ENCODE measurements at places on chromosomes 6 and 20.
A peak's percentile ranks its signal among the peaks of the same experiment; 100 is the strongest.

DNA sequence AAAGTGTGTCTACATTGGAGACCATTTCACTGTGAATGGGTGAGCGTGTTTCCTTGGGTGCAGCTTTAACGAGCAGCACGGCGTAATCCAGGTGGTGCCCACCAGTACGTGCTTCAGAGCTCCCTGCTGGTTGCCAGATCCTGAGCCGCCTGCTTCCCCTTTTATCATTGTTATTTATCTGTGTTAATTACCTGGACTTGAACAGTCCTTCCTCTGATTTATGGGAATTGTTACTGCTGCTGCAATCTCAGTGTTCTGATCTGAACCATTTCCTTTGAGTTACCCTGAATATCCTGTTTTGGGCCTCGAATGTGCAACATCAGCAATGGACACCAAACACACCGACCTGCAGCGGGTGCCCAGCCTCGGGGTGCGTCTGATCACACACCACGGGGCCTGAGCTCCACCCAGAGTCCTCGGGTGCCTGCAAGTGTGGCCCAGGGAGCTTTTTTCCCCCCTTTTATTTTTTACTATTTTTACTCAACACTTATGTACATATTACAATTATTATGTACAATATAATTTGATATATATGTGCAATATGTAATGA is 81.3 kb downstream of the RPP40 start:
- DNase-seq, result no peak

DNA sequence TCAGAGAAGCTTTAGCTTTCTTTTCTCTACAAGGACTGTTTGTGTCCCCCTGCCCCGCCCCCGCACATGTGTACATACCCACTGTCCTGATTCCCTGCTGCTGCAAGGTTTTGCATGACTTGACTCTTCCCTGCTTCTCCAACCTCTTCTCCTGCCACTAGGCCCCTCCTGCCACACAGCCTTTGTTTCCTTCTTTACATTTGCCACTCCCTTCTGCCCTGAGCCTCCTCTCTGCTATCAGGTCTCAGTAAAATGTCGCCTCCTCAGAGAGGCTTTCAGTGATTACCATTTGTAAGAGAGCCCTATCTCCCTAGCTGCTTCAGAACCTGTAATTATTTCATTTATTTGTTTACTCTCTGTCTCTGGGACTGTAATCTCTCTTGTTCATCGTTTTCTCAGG is 56.4 kb upstream of the VSTM2L start:
- no peak for DNase-seq

DNA sequence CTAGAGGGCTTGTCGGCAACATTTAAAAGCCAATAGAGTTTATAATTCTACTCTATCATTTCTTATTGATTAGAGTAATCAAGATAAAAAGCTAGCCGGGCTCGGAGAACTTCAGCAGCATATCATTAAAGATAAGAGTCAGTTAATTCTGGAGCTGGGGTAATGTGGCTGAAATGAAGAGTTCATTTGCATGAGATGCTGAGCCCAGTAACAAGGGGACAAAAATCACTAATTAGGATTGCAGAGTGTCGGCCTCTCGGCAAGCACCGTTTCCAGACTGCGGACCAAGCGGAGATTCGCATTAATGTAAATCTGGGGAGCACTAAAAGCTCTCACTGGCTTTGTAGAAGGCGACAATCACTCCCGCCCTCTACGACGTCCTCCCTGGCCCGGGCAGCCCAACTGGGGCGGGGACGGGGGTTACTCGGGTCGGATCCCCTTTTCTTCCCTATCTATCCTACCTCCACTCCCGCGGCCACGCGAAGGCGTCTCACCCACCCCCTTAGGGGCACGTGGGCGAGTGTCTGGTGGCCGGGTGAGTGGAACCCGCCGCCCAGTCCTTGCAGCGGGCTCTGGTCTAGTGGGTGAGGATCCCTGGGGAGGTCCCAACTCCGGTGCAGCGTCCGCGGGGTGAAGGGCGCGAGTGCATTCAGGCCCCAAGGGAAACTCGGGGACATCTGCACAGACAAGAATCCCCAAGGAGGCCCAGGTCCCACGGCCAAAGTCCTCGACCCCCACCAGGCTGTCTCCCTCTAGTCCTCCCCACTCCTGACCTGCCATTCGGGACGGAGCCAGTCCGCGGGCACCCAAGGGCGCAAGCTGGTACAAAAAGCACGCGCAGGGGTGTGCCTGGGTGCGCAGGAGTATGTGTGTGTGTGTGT is 42.2 kb upstream of the OSTM1 start:
- no peak for DNase-seq

- peak; percentile 20 for DNase-seq
Observed at GRCh38 chr20:57167971-57168701, 98.3 kb downstream of the BMP7 start.

DNA sequence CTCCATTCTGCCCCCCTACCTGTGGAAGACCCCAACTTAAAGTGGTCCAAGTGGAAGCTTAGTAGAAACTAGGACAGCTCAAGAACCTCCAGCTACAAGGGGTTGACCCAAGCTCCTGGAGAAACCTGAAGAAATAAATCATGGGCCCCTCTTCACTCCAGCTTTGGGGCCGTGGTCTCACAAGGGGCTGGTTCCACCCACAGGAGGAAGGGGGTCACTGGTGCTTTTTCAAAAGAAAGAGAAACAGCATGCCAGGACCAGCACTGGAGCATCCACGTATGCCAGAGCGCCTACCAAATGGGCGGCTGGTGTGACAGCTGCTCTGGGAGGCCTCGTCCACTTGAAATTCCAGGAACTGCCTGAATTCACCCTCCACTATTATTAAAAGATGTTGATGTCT is 14.4 kb upstream of the ANKRD60 start:
- no peak for DNase-seq

DNA sequence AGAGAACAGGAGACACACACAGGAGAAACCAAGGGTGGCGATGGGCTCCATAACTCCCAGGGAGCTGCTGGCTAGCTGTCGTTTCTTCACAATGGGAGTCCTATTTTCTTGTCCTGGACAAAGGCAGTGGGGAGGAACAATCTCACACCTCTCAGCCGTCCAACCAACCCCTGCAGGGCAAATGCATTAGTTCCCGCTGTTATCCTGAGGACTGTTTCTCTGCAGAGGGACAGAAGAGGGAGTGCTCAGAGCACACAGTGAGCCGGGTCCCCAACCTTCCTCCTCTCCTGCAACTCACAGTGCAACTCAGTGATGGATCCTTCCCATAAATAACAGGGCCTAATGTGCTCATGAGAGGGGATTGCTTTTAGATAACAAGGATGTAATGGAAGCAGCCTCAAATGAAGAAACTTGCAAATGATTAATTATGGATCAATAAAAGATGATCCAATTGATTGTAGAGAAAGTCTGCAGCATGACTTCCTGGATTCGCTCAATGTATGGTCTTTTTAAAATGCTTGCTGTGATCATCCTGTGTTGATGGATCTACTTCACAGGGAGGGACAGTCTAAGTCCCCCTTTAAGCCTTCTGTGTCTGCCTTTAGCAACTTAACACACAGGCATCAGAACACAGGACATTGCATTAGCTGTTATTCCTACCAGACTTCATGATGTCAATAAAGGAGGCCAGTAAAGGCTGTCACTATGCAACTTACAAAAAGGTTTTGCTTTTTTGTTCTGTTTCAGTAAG is 453.4 kb upstream of the AGPAT4 start:
- no peak for DNase-seq

DNA sequence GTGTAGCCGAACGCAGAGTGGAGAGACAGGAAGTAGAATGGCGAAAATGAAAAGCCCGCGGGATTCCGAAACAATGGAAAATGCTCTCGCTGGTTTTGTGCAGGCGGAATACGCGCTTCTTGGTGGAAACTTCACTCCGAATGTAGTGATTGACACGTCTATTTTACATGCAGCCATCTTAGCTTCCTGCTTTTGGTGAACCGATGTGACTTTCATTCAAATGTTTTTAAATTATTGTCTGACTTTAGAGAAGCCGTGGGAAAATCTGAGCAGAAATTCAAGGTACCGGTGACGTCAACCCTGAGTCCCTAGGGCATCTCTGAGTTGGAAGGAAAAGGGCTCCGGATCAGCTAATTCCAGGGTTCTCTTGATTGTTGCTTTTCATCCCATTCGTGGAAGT is 11.4 kb downstream of the GPX5 start:
- DNase-seq, result no peak

DNA sequence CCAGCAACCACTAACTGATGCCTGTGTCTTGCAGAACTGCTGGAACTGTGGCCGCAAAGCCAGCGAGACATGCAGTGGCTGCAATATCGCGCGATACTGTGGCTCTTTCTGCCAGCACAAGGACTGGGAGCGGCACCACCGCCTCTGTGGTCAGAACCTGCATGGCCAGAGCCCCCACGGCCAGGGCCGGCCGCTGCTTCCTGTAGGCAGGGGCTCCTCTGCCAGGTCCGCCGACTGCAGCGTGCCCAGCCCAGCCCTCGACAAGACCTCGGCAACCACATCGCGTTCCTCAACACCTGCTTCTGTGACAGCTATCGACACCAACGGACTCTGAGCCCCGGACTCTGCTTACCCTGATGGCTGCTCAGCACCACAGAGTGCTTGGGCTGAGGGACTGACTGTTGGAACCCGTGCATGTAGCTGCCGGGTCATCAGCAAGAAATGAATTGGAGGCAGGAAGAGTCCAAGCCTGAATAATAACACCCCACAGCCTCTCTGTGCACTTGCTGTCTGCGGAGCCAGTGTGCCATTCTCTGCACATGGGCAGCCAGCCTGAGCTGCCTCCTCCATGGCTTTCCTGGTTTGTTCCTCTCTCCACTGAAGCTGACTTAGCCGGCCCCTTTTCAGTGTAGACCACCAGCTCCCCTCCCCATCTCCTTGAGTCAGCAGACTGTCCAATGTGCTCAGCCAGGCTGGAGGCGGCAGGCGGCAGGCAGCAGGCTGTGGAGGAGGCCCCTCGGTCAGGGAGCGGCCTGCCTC is 17.6 kb upstream of the C20orf144 start:
- DNase-seq, result no peak

GRCh38 chr6:144574796-144575195 is 289.7 kb downstream of the UTRN start:
- DNase-seq, result no peak

DNA sequence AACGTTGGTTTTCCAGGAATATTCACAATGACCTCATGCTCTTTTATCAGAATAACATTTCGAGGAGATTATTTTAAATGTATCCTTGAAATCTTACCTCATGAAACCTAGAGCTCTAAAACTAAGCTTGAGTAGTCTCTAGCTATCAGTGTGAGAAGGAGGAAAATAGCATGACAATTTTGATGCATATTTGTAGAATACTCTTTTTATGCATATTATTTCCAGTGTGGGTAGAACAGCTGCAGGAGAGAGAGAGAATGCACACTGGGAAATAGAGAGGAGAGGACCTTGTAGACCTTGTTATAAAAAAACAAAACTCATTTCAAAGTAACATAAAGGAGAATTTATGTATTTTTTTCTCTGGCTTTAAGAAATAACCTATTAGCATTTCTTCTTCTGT is 71.1 kb upstream of the VGLL2 start:
- DNase-seq, result no peak
